Memory B cell (primary cell): ENCODE measurements at places on chromosomes 1 and 21.
A peak's percentile ranks its signal among the peaks of the same experiment; 100 is the strongest.

DNA sequence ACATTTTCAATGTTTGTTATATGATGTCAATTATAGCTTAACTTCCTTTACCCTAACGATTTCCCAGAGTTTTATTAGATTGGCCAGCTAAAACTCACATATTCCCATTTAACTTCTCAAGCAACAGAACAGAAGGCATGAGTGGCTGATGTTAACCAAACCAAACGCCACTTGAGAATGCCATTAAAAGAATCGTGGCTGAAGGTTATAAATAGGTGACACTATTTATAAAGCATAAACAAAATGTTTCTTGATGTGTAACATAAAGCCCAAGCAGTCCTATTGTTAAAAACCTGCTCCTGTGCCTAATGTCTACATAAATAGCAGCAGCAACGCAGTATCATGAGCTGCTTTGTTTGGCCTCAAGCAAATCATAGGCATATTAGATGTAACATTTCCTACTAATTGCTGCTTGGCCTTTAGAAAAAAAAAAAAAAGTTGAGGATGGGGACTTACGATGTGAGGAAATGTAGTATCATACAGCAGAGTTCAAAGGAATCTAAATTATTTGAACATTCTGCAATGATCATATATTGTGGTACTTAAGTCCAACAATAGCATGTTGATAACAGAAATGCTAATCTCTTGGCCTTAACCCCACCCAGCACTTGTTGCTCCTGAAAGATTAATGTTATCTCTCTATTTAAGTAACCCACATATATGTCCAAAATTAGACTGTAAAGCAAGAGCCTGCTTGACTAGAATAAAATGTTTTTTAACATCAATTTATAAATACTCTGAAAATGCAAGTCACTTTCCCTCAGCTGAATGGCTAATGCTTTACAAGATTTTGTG lies 106.0 kb downstream of the ESRRG start:
- no peak for DNase-seq
- peaks cover 2% of the 10 kb centered on the region for H3K27me3 ChIP-seq
- no peaks in the 10 kb centered on the region for H3K36me3 ChIP-seq
- H3K4me3 ChIP-seq: no peak overlapping the region

DNA sequence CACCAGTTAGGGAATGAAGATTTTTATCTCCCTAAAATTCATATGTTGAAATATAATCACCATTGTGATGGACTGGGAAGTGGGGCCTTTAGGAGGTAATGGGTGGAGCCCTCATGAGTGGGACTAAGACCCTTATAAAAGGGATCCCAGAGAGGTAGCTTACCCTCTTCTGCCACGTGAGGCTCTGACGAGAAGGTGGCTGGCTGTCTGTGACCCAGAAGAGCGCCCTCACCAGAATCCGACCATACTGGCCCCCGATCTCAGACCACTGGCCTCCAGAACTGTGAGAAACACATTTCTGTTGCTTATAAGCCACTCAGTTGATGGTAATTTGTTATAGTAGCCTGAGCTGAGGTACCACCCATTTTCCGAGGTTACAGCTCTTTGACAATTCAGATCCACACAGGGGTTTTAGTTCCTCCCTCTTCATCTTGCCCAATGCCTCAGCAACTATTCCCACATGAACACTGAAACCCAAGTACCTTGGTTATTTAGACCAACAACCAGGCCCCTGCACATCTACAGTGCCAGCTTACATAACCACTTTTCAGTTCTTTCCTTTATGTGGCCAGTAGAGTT lies 27.6 kb upstream of the HUNK start:
- no peak for DNase-seq
- no peak overlapping the region for H3K4me3 ChIP-seq
- no peaks in the 10 kb centered on the region for H3K36me3 ChIP-seq
- H3K27me3 ChIP-seq: peaks cover 13% of the 10 kb centered on the region
- no peaks in the 10 kb centered on the region for H3K4me1 ChIP-seq

- no peaks in the 10 kb centered on the region for H3K36me3 ChIP-seq
- peaks cover 12% of the 10 kb centered on the region for H3K4me1 ChIP-seq
- no peak for DNase-seq
- no peak overlapping the region for H3K27ac ChIP-seq
- H3K4me3 ChIP-seq: no peak overlapping the region
These were observed 2.2 kb upstream of the TMEM51 start for GRCh38 chr1:15151377-15151806.

DNA sequence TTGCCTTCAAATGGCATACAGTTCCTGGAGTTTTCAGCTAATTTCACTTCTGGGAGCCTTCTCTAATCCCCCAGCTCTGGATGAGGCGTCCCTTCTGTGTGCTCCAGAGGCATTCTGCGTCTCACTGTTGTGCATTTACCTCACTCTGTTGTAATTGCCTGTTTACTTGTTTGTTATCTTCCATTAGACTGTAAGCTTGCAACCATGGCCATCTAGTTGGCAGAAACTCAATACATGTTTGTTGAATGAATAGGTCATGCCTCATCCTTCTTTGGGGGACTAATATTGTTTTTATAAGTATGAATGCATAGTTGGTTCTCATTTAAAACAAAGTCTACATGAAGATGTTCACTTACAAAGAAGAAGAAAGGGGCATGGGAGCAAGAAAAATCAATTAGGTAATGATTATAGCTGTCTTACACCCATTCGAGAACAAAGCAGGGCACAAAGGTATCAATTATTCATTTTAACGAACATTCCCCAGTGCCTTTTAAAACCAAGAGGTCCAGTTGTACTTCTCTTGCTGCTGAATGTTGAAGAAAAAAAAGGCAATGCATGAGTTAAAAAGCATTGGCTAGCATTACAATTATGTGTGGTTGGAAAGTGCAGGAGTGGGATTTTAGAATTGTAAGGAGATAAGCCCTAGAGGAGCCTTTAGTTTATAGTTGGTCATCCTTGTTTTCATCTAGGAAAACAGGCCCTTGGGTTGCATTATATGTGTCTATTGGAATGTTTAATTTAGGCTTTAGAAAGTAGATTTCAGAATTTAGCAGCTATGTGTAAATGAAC lies 6.0 kb downstream of the RGL1 start:
- no peaks in the 10 kb centered on the region for H3K4me1 ChIP-seq
- H3K4me3 ChIP-seq: no peak overlapping the region
- H3K36me3 ChIP-seq: no peaks in the 10 kb centered on the region
- no peak for DNase-seq
- peaks cover 5% of the 10 kb centered on the region for H3K27me3 ChIP-seq

DNA sequence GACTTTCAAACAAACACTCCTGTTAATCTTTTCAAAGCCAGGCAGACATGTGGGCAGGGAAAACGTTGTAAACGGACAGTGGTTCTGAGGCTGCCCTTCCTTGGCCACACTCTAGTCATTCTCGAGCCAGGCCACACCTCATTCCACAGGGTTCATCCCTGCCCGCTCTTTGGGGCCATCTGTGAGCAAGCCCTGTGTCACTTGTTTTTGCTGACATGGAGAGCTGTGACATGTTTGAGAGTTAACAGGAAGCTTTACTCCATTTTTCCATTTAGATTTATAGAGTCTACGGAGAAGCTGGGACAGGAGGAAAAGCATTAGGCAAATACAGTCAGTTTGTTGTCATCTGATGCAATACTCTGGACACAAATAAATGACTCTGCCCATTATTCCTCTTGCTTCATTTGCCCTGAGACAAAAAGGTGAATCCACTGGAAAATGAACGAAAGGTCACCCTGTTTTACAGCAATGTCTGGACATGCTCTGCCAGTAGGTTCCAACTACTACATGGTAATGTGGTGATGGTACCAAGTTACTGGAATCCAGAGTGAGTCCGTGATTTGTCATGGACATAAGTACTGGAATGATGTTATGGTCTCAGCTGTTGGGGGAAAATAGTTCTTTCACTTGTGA lies 126.9 kb downstream of the CLIC6 start:
- H3K4me3 ChIP-seq: no peak overlapping the region
- DNase-seq: no peak
- no peak overlapping the region for H3K27ac ChIP-seq
- H3K27me3 ChIP-seq: no peaks in the 10 kb centered on the region
- H3K36me3 ChIP-seq: peaks cover 42% of the 10 kb centered on the region

- no peak for DNase-seq
- H3K4me1 ChIP-seq: no peaks in the 10 kb centered on the region
- peaks cover 5% of the 10 kb centered on the region for H3K27me3 ChIP-seq
- no peak overlapping the region for H3K4me3 ChIP-seq
- H3K36me3 ChIP-seq: no peaks in the 10 kb centered on the region
- H3K27ac ChIP-seq: no peak overlapping the region
These were observed 52.8 kb downstream of the SLC44A3 start for GRCh38 chr1:94872771-94873495.

- peak overlapping the region; percentile 78 for H3K27ac ChIP-seq
- H3K4me3 ChIP-seq: no peak overlapping the region
- no peaks in the 10 kb centered on the region for H3K27me3 ChIP-seq
- DNase-seq: no peak
These were observed 95.5 kb upstream of the SGIP1 start for GRCh38 chr1:66438501-66438900.

DNA sequence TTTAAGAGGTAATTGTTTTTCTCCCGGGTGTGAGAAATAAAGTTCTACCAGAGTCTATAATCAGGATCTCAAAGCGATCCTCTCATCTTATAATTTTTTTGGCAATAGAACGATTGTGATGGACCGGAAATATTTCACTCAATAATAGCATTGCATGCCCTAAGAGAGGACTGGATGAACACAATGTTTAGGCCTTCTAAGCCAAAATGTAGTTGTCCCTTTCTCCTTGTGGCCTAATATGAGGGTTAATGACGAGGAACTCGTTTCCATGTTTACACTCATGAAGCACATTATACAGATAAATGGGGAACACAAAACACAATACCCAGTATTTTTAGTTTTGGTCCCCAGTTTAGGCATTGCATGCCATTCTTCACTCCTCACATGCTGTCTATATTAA lies 5.9 kb downstream of the TBX15 start:
- no peak overlapping the region for H3K4me3 ChIP-seq
- no peak overlapping the region for H3K27ac ChIP-seq
- no peak for DNase-seq
- peaks cover 41% of the 10 kb centered on the region for H3K27me3 ChIP-seq
- H3K36me3 ChIP-seq: peaks cover 6% of the 10 kb centered on the region

DNA sequence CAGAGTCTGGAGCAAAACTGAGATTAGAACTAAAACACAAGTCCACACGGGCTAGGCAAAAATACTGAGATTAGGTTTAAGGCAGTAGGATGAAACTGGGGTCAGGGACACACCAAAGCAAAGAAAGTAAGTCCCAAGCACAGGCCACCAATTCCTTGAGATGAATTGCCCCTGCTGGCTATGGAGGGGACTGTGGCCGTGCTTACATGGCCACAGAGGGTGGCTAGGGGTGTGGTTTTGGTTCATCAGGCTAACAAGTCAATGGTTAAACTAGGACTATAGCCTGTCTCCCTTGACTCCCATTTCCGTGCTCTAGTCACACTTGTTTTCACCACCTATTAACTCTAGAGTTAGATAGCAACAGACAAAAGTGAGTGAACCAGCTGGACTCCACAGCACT lies 394.8 kb downstream of the PBX1 start:
- H3K4me1 ChIP-seq: no peaks in the 10 kb centered on the region
- H3K27me3 ChIP-seq: no peaks in the 10 kb centered on the region
- no peak overlapping the region for H3K27ac ChIP-seq
- DNase-seq: no peak

DNA sequence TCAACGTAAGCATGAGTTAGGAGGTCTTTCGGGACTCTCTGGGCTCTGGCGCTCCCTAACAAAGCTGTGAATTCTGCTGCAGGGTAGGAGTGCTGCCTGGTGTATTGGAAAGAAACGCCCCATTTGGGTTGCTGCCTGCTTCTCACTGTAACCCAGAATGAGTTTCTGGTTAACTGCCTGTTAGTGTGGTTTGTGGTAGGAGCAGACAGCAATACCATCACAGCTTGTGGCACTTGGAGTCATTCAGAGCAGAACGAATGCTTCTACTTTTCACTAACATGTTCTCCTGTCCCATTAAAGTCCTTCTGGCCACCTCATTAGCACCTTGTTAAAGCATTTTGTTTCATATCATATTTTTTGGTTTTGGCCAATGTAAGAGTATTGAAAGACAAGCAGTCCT lies 18.1 kb downstream of the MAP3K7CL start:
- H3K4me1 ChIP-seq: no peaks in the 10 kb centered on the region
- H3K27me3 ChIP-seq: no peaks in the 10 kb centered on the region
- no peak overlapping the region for H3K4me3 ChIP-seq
- peaks cover 20% of the 10 kb centered on the region for H3K36me3 ChIP-seq

DNA sequence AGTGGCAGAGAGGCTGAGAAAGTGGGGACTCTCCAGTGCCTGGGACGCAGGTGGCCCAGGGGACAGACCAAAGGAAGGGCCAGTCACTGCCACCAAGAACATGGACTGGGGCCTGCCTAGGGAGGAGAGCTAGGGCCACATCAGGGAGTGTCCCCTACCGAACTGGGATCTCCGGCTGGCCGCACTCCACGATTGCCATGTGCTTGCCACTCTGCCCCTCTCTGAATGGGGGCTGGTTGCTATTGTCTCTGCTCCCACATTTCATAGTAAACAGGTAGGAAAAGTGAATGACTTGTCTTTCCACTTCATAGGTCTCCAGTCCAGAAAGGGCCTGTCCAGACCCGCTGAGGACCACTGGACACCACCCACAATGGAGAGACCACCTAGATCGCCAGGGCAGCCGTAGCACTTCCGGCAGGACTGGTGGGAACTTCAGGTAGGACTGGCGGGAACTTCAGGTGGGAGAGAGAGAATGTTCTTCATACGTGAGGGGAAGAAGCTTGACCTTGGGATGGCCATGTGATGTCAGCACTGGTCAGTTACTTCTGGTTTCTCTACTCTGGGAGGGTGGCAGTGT lies 55.2 kb upstream of the PDE9A start:
- no peak for DNase-seq
- H3K27me3 ChIP-seq: peaks cover 17% of the 10 kb centered on the region
- no peaks in the 10 kb centered on the region for H3K36me3 ChIP-seq
- H3K27ac ChIP-seq: no peak overlapping the region

DNA sequence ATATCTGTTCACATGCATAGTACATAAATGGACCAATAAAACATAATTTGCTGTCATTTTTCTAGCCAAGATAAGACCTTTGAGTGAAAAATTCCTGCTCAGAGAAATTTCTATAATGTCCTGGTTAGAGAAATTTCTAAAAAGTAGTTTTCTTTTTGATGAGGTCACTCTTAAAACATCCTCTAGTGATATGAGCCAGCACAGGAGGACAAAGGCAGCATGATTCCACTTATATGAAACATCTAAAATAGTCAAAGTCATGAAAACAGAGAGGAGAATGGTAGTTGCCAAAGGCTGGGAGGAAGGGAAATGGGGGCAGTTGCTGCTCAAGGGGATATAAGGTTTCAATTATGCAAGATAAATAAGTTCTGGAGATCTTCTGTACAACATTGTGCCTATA lies 239.4 kb downstream of the BACH1 start:
- H3K27me3 ChIP-seq: no peaks in the 10 kb centered on the region
- no peak for DNase-seq
- no peak overlapping the region for H3K4me3 ChIP-seq
- peaks cover 14% of the 10 kb centered on the region for H3K36me3 ChIP-seq
- H3K27ac ChIP-seq: no peak overlapping the region
